Stimulated activated CD4-positive, alpha-beta T cell treated with anti-CD3 and anti-CD28 coated beads, TNF-alpha, amount 100 ng/mL, for 24 hours (primary cell): ENCODE measurements at places on chromosomes 3 and 15.

DNA sequence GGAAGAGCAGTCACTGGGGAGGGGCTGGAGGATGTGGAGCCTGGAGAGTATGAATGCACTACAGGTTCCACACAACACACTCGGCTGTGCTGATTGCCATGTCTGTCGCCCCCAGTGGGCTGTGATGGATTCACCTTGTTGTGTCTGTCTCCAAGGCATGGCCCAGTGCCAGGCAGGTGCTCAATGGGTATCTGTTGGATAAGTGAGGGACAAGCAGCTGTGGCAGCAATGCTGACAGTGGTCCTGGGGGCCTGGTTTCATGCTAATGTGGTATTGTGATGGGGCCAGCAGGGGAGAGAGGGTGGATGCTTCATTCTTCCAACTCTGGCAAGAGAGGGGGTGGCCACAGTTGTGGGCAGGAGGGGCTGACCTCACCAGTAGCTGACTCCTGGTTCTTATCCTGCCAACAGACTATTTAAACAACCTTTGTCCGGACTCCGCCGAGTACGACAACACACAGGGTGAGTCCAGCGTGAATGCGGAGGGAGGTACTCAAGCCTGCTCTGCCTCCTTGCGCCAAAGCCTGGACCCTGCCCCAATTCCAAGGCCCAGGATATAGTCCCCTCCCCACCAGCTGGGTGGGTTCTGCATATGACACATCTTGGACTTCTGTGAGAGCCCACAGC, 47.3 kb upstream of the NR2C2 start:
- no peak for DNase-seq

DNA sequence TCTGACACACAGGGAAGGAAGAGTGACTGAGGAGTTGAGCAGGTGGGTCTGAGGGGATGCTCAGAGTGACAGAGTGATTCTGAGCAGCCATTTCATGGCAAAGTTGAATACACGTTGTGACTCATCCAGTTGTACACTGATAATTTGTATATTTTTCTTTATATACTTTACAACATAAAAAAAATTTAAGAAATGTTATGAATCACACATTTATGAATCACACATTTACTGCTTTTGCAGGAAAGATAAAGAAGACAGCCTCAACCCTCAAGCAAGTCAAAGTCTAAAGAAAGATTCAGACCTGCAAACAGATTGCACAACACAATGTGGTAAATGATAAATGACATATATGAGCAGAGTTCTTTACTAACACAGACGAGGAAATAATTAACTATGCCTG, 21.0 kb upstream of the CHMP2B start:
- DNase-seq, result no peak

GRCh38 chr3:114329823-114330222, 36.0 kb downstream of the TIGIT start:
- no peak for DNase-seq

- no peak for DNase-seq
These were observed 42.8 kb upstream of the SEC22A start for GRCh38 chr3:123158899-123159390.

DNA sequence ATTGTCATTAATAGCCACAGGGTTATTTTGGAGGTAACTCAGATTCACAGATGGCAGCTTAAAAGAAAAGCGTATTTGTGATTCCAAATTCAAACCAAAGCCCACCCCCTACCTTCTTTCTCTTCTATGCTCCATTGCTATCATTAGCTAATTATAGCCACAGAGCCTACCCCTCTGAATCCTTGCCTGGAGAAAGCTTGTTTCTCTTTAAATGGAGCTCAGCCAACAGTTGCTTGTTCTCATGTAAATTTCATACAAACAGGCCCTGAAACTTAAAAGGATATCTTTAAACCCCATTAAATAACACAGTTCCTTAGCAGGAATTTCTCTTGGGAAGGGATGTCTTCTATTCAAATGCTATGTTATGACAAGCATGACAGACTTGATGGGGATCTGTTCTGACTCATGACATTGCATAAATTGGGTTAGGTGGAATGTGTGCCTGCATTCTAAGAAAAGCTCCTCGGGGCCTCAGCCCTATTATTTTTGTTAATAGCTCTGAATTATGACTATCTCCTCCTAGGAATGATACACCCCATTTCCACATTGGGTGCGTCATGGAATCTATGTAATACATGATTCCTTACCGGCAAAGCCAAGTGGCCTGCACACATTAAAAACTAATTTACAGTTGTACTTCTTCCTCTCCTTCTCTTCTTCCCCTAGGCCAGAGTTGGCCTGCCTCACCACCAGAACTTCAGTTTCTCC, 265.8 kb downstream of the TAFA4 start:
- DNase-seq, result no peak

GRCh38 chr3:15223685-15224572, 17.9 kb downstream of the CAPN7 start:
- DNase-seq, result no peak

DNA sequence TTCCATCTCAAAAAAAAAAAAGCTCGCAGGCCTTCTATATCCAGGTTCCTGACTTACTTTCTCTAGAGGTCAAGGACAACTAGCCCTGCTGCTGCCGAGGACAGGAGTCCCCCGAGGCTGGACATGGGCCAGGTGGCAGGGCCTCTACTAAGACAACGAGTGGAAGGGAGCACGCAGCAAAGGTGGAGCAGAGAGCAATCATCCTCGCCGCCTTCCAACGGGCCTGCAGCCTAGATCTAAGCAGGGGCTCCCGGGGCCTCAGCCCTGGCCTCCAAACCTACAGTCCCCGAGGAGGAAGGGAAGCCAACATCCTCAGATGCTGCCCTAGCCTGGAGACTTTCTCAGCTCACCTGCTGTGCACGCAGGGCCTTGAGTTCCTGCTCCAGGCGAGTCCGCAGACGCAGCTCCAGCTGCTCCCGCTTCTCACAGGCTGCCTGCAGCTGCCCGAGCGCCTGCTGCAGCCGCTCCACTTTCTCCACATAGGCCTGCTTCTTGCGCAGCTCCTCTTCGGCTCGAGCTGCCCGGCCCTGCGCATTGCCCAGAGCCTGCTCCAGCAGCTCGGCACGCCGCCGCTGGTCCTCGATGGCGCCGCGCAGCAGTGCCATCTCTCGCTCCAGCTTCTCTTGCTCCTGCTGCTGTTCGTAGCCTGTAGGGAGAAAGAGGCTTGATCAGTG, 12.9 kb downstream of the AMOTL2 start:
- DNase-seq, result no peak

- no peak for DNase-seq
These were observed 142.6 kb upstream of the CFAP20DC start for GRCh38 chr3:59192473-59192872.

DNA sequence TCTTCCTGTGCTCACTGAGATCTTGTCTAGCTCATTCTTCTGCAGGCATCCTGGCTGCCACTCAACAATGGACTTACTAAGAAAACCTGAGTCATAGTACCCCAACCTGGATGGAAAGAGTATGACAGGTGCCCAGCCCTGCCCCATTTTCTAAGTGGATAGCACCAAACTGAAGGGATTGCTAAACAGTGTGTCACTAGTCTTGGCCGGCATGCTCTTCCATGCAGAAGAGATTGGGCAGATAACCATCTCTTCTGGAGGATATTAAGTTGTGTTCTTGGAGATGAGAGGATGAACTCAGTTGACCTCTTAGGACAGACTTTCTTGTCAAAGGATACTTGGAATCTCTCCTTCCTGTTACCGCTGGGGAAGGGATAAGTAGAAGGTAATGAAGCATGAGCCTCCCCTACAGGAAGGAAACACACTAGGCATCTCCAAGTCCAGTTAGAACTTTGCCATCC, 797.5 kb downstream of the AGBL1 start:
- DNase-seq, result no peak
